Kidney tubule cell (primary cell): ENCODE measurements at places on chromosomes 1 and 21.

GRCh38 chr1:4086921-4087320 lies 186.8 kb upstream of the C1orf174 start:
- no peak for DNase-seq

DNA sequence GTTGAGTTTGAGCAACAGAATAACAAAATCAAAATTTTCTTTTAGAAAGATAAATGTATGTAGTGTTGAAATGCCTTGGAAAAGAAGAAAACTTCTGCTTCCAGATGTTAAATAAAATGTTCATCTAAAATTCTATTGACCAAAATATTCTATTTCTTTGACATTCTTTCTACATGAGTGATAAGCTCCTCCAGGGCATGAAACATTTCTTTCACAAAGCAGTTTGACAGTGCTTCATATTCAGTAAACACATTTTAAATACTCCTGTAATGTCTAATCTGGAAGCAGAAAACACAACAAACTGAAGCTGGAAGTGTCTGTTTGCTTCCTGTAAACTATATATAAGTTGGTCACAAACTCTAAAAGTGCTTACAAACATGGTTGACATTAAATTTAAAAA lies 61.5 kb downstream of the RGS21 start:
- no peak for DNase-seq

DNA sequence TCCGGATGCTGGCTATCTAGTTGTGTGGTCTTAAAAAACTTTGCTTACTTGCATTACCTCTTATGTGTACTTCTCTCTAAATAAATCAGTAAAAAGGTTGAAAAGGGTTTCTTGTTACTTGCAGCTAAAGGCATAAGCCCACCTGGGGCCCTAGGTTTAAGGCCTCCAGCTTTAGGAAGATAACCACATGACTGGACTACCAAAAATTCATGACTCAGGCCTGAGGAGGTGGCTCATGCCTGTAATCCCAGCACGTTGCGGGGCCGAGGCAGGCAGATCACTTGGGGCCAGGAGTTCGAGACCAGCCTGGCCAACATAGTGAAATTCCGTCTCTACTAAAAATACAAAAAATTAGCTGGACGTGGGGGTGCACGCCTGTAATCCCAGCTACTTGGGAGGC lies 142.9 kb downstream of the APP start:
- no peak for DNase-seq

- DNase-seq: no peak
Observed at GRCh38 chr21:15298306-15298705, 233.5 kb upstream of the NRIP1 start.

GRCh38 chr1:203028784-203029553 lies 2.7 kb downstream of the PPFIA4 start:
- no peak for DNase-seq

DNA sequence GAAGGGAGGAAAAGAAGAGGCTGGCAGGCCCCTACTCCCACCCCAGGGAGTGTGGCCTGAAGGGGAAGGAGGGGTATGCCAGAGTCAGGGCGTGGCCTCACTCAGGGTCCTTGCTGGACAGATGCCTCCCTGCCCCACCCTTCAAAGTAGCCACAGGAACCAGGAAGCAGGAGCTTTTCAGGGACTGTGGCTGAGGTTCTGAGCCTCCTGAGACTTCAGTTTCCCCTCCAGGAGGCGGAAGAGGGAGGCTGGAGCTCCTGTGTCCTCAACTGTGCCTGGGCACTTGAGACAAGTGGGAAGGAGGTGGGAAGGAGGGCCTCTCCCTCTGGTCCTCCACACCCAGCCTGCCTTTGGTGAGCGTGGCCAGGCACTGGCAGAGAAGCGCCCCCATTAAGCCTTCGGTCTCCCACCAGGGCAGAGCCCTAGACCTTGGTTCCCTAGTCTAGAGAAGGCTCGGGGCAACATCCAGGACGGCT lies 5.3 kb downstream of the CELSR2 start:
- peak; percentile 73 for DNase-seq

DNA sequence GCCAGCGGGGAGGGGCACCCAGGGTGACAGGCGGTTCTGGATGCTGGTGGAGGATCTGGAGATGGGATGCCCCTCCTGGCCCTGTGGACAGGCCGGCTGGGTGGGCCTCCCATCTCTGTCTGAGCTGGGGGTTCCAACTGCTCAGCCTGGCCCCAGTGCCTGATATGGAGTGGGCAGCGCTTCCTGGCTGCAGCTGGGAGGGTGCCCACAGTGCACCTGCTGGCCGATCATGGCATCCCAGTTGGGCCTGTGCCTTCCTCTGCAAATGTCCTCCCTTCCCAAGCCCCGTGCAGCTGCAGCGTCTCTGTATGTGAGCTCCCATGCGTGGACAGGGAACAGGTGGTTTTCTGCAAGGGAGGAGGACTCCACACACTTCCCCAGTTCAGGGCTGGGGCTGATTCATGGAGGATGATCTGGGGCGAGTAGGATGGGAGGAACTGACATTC lies 2.1 kb downstream of the PFKL start:
- peak; percentile 64 for DNase-seq

- DNase-seq: no peak
Observed at GRCh38 chr1:47565092-47565491, 127.2 kb downstream of the FOXD2 start.

DNA sequence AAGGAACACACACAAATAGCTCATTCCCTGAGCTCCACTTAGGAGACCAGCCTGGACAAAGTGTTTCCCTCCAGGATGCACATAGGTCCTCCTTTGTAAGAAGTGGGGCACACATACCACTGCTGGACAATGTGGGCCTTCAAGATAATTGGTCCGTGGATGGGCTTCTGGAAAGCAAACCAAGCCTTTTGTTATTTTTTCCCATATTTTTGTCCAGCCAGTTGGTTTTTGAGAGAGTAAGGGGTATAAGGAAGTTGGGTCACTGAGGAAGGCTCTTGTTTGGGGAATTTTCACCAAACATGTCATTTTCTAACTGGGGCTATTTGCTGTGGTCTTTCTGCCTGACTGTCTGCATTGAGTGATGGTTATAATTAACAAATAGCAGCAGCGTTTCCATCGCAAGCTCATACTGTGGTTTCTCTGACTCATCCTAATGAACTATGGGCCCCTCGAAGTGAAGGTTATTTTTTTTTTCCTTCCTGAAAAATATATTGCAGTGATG lies 306.3 kb upstream of the DUSP10 start:
- peak; percentile 81 for DNase-seq

GRCh38 chr1:180881806-180882509 lies 30.7 kb upstream of the KIAA1614 start:
- DNase-seq: peak; percentile 60

DNA sequence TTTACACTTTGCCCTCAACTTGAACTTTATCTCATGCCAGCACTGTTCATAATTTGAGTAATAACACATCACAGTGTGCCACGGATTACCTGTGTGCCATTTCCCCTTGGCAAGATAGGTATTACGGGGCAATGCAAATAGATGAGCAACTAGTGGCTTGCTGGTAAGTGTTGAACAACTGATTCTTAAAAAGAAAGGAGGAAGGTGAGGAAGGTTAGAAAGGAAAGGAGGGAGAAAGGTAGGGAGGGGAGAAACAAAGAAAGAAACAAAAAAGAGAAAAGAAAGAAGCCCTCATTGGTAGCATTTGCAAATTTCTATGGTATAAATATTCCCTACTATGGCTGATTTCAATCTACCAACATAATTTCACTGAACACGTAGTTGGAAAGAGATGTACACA lies 118.2 kb upstream of the OLIG2 start:
- no peak for DNase-seq

GRCh38 chr21:38159355-38159754 lies 97.4 kb upstream of the KCNJ15 start:
- DNase-seq: peak; percentile 72

- no peak for DNase-seq
Observed at GRCh38 chr21:38504066-38504465, 5.8 kb upstream of the ERG start.

DNA sequence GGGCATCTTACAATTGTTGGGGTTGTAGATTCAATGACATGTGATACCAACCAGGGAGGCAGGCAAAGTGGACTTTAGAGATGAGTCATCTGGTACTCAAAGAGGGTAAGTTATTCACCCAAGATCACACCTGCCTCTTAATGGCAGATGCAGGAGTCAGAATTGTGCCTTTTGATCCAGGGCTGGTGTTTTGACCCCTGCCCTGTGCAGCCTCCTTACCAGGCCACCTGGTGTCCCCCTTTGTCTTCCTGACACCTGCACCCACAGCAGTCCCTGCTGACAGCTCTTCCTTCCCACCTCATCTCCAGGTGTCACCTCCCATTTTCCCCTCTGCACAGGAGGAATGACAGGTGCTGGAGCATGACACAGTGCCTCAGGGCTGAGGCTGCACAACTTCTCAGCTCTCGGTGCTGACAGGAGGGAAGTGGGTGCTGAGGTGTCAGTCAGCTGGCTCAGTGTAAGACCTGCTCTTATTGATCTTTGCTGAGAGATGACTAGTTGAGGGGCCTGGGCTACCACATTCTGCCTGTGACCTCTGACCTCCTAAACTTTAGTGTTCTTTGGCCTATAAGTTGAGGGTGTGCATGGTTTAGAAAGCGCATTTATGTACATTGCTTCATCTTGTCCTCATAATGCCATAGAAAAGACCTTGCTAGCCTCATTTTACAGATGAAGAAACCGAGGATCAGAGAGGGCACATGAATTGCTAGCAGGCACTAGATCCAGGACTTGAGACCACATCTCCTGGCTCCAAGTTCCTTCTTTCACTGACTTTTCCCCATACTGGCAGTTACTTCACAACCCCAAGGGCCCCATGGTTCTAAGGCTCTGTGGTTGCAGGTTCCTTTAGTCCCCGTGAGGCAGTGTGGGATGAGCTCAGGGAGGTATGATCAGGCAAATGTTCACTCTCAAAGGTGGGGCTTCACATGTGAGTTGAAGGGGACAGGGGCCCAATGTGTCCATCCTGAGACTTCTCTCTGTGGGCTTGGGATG lies 31.3 kb downstream of the CACNA1E start:
- DNase-seq: peak; percentile 41
